ENCODE measurements at places on chromosomes 16 and 17.

- DNase-seq, result no peak
Observed at GRCh38 chr17:70324031-70324430, 154.7 kb downstream of the KCNJ2 start.

GRCh38 chr17:4019275-4019674 lies 55.0 kb upstream of the ATP2A3 start:
- no peak for DNase-seq

DNA sequence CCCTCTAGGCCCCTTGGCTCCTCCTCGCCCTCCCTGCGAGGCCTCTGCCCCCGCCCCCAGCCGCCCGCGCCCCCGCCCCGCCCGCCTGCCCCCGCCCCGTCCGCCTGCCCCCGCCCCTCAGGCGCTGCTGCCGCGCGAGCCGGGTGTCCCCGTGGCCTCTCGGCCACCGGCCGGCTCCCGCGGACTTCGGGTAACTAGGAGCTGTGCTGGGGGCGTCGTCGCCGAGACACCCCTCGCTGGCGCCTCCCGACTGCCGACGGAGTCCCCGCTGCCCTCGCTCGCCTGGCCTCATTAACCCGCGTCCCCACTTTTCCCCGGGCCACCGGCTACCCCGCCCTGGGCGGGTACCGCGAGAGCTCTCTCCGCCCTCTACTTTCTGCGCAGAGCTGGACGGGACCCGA lies at the start of gene TLCD1:
Gene TLCD1, minus strand, starts transcription at position 8 of the 401 bp plus-strand sequence. CDS start 136 bp downstream, outside the sequence.
- peak; percentile 57 for DNase-seq

DNA sequence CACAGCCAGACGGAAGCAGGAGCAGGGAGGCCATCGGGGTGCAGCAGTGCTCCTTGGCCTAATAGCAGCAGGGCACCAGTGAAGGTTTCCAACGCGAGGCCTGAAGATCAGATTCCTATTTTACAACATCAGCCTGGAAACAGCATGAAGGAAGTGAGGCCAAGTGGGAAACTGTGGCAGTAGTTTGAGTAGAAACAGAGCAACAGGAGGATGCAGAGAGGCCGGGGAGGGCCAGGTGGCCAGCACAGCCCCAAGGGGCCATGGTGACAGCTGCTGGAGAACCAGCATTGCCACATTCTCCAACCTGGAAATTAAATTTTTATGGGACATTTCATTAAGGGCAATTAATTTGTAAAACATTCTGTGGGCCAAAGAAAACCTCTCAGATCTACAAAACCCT lies 3.4 kb upstream of the ANKRD11 start:
- DNase-seq, result no peak

DNA sequence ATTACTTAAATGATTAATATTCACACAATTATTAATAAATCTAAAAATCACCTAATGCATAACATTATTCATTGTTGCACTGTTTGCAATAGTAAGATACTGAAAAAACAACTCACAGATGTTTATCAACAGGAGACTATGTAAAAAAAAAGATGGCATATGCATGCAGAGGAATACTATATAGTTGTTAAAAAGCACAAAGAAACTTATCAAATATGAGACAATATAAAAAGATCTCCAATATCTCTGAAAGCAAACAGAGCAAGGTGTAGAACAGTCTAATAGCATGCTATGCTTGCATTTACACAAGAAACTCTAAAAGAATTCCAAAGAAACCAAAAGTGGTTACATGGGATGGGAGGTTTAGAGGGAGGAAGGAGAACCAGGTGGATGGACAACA lies 3.7 kb downstream of the RNF157 start:
- no peak for DNase-seq

DNA sequence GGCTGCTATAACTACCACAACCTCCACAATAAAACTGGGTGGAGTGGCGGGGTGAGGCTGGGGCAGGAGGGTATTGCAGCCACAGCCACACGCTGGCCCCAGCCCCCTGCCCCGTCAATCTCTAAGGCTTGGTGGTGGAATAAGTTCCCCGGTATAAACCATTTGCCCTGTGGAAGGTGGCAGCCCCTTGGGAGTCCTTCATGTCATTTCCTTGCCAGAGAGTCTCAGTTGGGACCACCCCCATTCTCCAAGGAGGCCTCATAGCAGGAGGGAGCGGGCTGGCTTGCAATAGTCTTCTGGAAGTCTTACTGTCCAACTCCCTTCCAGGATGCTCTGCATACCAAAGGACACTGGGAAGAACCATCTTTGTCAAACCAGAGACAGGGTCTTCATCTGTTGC lies 19.4 kb downstream of the CD300A start:
- DNase-seq, result no peak

DNA sequence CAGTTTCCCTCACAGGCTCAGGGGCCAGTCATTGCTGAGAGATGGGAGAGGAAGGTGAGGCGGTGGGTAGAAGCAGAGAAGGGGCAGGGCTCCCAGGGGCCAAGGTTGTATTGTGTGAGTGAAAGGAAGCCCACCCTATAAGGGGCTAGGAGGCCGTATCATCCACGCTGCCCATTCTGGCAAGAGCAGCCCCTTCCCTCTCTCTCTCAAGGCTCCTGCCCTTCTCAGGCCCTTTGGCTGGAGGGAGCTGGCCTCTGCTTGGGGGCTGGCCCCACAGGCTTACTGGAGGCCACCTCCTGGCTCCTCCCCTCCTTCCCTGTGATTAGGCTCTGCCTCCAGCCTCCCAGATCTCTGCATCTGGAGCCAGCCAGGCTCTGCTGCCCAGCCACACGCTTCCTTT lies 7.6 kb downstream of the TBKBP1 start:
- DNase-seq, result no peak

- DNase-seq, result no peak
Observed at GRCh38 chr17:11406716-11407115, 165.7 kb downstream of the SHISA6 start.

GRCh38 chr17:79414063-79414792 lies 196.6 kb downstream of the RBFOX3 start:
- DNase-seq, result no peak

GRCh38 chr17:21400816-21401593 lies 24.8 kb downstream of the KCNJ12 start:
- no peak for DNase-seq

- DNase-seq, result no peak
Observed at GRCh38 chr16:11788914-11789313, 8.1 kb downstream of the ZC3H7A start.

GRCh38 chr17:17391668-17392370 lies 85.0 kb upstream of the MED9 start:
- DNase-seq, result peak; percentile 58

DNA sequence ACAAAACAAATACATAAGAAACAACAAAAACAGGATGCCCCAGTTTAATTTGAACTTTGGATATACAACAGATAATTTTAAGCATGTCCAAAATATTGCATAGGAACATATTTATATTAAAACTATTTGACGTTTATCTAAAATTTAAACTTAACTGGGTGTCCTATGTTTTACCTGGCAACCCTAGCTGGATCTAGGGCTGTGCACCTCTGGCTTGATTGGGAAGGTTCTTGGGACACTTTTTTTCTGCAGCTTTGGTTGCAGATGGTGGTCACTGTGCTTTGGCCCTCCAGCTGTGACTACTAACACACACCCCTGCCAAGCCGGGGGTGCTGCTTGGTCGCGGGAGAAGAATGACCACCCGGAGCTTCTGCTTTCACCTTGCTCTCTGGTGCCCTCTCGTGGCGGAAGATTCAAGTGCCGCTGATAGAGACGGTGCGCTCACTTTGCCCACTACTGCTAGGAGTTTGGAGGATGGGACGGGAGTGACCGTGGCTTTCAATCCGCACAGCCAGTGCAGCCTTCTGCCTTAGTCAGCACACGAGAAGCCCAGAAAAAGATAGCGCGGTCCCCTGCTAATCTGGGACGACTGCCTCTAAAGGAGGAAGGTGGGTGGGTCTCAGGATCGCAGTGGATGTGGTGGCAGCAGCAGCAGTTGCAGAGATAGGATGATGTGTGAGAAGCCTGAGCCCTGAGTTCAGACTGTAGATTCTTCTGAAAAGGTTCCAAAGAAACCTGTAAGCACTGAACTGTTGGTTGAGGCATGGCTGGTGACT lies 6.7 kb downstream of the SPACA3 start:
- DNase-seq, result peak; percentile 30
